Skeletal muscle cell (primary cell): ENCODE measurements at places on chromosomes 3 and 15.

GRCh38 chr3:119349354-119350041 lies 55.3 kb downstream of the ARHGAP31 start:
- no peak for DNase-seq

- no peak for DNase-seq
These were observed 98.9 kb upstream of the CHL1 start for GRCh38 chr3:97417-98258.

GRCh38 chr3:128383316-128384235 lies 83.1 kb downstream of the DNAJB8 start:
- no peak for DNase-seq

DNA sequence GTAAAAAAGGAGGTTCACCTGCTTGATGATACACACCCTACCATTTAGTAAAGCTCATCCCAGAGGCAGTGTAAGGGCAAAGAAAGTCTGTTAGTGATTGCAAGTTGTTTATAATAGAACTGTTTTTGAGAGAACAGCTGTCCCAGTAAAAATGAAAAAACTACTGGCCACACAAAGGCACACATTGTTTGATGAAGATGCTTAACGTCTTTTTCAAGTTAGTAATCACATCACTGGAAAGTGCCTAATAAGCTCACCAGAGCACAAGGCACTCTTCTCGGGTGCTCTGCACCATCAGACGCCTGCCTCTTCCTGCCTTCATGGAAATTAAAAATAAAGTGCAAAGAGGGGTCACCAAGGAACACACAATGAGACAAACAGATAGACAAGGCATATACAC lies 186.9 kb downstream of the PDZRN3 start:
- DNase-seq = no peak

GRCh38 chr3:194866236-194866635 lies 180.6 kb downstream of the FAM43A start:
- no peak for DNase-seq

- DNase-seq = no peak
These were observed 13.3 kb downstream of the CHST13 start for GRCh38 chr3:126537116-126537729.

- DNase-seq = peak; percentile 50
These were observed 52.5 kb upstream of the CORO2B start for GRCh38 chr15:68526269-68526668.

DNA sequence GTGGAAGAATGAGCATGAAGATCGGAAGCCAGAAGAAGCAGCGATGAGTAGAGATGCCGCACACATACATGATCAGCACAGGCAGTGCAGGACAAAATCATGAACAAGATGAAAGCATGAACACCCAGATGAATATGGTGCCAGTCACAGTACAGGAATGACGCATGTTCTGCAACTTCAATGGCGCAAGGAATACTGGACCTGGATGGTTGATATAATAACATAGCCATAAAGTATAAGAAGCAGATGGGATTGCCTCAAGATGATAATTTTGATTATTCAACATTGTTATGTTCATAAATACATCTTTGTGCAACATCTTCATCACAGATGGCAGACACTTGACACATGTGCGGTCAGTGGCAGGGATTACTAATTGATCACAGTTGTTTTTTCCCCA lies 59.7 kb upstream of the SLCO3A1 start:
- DNase-seq = no peak

DNA sequence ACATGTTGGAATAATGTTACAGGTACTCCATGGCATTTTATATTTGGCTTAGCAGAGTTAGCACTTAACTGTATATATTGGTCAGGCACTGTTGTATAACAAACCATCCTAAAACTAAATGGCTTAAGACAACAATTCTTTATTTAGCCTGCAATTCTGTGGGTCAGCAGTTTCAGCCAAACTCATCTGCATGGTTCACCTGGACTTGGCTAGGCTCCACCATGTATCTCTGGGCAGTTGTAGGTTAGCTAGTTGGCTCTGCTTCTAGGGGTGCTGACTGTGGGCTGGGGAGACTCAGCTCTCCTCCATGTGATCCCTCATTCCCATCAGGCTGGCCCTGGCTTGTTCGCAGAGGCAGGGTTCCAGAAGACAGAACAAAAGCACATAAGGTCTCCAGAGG lies 34.4 kb downstream of the RARB start:
- DNase-seq = no peak
